ENCODE measurements at places on chromosomes 7 and 10.

GRCh38 chr7:128755075-128755818, 16.1 kb downstream of the CALU start:
- DNase-seq, result no peak

DNA sequence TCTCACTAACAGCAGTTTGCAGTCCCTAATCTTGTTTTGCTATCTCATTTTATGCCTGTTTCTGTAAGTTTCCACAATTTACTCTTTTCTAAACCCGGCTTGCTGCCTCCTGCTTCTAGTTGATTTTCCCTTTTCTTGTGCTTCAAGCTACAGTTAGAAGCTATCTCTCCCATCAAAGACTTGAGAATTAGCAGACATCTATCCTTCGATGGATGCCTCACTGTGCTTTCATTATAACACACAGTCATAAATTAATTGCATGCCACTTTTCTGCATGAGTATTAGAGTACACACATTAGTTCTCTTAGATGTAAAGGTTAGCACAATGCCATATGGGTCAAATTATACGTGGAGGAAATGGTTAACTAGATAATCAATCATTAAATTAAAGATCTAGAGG, 48.7 kb downstream of the SEMA3A start:
- no peak for DNase-seq

GRCh38 chr10:120977897-120978296, 126.7 kb downstream of the WDR11 start:
- DNase-seq, result no peak

- no peak for DNase-seq
Measured at GRCh38 chr10:46080886-46081285, 34.8 kb upstream of the MSMB start.

GRCh38 chr7:30548845-30549244, 44.2 kb upstream of the GGCT start:
- DNase-seq, result peak; percentile 67

- DNase-seq, result no peak
Measured at GRCh38 chr7:4048336-4048735, 633.8 kb upstream of the FOXK1 start.

DNA sequence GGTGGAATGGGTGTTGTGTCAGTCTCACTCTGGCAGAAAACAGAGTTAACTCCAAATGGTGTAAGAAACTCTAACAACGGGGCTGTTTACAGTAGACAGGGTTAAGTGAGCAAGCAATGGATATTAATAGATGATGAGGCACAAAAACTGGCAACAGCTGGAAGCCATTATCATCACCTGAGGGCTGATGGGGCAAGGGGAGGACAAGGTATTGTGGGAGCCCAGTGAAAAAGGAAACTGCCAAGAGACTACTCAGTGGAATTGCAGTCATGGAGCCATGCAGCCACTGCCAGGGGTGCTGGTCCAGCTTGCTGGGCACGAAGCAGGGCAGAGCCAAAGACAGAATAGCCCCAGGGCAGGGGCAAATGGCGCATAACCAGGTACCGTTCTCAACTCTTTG, 260.7 kb downstream of the BICC1 start:
- no peak for DNase-seq

DNA sequence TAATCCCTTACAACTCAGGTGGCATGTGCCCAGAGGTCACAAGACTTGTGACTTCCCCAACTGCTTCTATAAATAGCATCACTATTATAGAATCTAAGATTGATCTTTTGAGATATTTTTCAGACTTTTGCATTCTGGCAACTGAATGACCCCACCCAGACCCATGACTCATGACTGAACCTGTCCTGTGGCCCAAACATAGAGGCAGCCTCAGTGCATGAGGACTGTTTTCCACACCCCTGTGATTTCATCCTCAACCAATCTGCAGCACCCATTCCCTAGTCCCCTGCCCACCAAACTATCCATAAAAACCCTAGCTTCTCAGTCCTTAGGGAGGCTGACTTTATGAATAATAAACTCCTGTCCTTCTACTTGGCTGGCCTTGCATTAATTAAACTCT, 84.5 kb downstream of the MICU1 start:
- no peak for DNase-seq

DNA sequence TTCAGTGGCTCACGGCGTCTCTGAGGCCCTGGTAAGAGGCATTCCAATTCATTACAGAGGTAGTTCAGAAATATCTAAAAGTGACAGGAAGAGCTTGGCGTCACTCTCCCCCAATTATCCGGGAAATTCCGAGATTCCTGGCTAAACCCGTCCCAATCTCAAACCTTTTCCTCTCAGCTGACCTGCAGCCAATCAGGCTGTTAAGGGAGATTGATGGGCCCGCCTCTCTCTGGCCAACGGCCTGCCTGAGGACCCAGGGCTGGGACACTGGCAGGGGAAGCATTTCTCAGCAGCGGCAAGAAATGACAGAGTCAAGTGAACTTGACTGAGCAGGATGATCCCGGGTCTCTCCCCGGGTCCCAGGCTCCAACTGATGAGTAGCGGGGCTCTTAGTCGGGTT, 72.3 kb downstream of the EBF3 start:
- DNase-seq, result no peak

DNA sequence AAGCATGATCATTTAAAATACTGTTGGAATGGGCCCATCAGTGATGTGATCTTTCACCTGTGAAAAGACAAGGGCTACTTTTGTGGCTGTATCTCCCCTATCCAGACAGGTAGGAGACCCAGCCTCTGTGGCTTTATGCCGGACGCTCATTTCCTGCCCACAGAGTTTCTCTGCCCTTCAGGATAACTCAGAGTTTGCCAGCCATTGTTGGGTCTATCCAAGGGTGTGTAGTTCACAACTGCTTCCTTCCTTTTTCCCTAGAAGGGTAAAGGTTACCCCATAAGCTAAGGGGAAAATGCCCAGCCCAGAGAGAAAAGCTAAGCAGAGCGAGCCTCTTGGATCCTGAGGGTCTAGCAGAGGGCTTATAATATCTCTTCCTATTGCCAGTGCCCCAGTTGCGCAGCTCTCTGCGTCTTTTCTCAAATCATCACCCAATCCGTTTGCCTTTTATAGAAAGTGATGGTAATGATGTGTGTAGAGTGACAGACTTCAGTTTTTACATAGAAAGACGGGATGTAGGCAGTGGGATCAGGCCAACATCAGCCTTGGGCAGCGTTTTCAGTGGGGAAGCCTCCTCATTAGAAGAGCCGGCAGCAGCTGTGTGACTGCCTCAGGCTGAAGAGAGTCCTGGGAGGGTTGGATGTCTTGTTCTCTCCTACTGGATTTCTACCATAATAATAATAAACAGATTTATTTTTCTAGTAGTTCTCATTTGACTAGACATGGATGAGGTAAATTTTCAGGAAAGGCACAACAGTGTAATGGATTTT, 80.5 kb downstream of the MET start:
- no peak for DNase-seq

GRCh38 chr10:50473756-50474155, 150.0 kb downstream of the SGMS1 start:
- DNase-seq, result no peak

DNA sequence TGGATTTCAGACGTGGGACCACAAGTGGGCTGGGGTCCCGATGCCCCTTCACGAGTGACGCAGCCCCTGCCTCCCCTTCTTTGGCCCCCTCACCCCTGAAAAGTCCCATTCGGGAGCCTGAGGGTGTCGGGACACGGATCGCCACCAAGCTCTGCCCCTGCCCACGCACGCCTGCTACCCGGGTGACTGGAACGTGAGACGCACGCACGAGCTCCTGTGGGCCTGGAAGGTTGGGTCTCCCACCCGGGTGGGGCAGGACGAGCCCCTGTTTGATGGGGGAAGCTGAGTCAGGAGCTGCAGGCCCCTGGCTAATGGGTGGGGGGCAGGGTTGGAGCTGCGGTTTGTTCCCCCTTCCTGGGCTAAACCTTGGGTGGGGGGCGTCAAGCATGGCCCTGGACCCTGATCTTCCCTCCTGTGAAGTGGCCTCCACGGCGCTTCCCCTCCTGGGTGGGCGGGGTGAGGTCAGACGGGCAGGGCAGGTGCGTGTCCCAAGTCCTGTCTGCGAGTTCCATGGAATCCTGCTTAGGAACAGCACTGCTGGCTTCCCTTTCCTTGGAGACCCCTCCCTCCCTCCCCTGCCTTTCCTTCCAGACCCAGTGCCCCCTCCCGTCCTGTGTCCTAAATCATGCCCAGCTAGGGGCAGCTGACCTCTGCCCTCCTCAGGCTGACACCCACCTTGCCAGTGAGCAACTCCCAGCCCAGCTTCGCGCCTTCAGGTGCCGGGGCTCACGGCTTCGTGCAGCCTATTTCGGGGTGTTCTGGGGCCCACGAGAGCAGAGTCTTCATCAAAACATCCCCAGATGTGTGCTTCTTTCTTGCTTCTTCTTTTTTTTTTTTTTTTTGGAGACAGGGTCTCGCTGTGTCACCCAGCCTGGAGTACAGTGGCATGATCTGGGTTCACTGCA, 5.3 kb upstream of the TMEM184A start:
- DNase-seq, result no peak

GRCh38 chr10:111123883-111124282, 47.1 kb downstream of the ADRA2A start:
- no peak for DNase-seq

DNA sequence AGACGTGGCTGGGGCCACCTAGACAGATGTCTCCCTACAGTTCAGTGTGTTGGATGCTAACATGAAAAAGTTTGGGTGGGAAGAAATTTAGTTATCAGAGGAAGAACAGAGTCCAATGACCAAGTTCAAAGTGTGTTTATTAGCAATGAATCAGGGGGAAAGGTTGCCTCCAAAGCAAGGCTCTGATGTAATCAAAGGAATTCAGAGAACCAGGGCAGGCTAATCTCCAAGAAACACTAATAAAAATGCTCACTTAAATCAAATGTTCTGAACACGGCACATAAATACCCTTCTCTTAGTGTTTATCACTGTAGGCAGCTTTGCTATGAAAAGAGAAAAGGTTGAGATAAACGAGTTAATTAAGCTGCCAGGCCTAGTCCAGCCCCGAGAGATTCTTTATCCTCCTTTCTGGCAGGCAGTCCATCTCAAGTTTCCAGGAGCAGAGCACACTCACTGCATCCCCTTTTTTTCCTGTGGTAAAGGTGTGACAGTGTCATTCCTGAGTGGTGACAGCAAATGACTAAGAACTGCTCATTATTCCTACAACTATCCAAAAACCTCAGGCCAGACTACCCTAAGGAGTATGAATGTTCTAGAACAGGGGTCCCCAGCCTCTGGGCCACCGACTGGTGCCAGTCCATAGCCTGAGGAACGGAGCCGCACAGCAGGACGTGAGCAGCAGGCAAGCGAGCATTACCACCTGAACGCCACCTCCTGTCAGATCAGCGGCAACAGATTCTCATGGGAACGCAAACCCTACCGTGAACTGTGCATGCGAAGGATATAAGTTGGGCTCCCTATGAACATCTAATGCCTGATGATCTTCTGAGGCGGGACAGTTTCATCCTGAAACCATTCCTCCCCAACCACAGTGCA, 66.9 kb upstream of the FHIP2A start:
- DNase-seq, result no peak

- DNase-seq, result peak; percentile 74
Measured at GRCh38 chr7:2523941-2524807, 4.6 kb downstream of the LFNG start.

DNA sequence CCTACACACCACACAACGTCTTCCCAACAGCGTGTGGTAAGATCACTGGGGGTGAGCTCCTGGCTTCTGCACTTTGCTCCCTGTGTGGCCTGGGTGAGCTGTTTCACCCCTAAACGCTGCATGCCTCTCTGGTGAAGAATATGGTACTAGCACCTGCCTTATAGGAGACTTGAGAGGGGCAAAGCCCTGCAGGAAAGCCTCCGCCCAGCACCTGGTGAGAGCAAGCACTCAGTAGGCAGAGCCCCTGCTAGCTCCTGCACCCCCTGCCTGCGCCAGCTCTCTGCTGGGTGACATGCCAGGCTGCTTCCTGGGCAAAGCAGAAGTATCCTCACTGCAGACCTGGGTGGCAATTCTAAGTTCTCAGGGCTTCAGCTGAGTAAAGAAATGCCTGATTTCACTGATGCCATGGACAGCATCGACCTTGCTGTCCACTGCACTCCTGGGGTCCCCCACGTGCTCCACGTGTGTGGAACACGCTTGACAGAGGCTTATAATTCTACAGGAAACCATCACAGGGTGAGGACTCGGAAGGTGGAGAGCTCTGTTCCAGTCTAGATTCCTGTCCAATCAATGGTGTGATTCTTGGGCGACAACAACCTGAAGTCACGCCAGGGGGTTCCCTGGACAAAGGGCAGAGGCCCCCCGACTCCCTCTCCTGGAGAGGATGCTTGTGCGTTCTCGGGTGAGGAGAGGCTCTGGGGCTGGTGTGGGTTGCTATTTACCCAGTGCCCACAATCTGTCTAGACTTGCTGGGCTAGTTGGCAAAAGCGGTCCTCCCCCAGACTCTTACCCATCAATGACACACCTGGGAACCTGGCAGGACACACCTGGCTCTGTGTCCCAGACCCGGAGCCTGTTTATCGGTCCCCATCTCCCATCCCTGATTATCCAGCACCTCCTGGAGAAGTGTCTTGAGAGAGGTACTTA, 5.0 kb upstream of the CALML5 start:
- peak; percentile 16 for DNase-seq

- DNase-seq, result no peak
Measured at GRCh38 chr10:19791032-19791431, 25.2 kb upstream of the PLXDC2 start.

- DNase-seq, result no peak
Measured at GRCh38 chr10:121303287-121303890, 294.9 kb downstream of the FGFR2 start.

DNA sequence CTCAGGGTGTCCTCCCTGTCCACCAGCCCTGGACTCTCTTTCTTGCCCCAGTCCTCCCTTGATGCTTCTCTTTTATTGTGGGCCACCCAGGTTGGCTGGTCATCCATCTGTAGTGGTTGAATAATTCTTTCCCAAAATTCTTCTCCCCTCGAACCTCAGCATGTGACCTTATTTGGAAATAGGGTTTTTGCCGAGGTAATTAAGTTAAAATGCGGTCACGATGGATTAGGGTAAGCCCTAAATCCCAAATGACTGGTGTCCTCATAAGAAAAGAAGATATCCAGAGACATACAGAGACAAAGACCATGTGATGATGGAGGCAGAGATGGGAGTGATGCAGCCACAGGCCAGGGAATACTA, 74.3 kb downstream of the GFRA1 start:
- DNase-seq, result no peak

- no peak for DNase-seq
Measured at GRCh38 chr7:44048031-44048795, 3.7 kb downstream of the DBNL start.

DNA sequence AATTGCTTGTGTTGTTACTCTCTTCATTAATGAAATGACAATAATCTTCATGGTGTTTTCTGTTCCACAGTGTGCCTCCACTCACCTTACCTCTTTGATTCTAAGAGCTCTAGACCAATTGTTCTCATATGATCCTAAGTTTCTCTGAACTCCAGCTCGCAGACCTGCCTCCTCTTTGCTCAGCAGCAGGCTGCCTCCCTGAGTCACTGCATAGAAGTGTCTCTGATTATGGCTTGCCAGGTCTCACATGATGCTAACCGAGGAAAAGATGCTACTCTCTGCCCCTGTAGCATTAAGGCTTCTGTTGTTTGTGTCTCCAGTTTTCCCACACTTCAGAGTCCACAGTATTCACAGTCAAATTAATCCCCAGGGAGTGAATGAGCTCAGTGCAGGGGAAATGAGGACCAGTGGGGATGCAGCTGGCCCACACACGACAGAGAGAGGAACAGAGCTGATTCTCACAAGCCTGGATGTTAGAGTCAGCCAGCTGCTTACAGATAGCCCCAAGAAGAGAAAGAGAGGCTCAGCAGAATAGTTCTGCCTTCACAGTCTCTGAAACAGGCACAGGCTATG, 145.9 kb upstream of the EGR2 start:
- DNase-seq, result no peak

Data from left hindlimb (tissue), 1 donor.